ENCODE measurements at places on chromosomes 12 and 14.

- H3K27ac ChIP-seq: peak overlapping the region; percentile 99
- no peaks in the 10 kb centered on the region for H3K27me3 ChIP-seq
- peaks cover 5% of the 10 kb centered on the region for H3K4me1 ChIP-seq
Observed at GRCh38 chr14:60090864-60091519, 731 bp upstream of the PCNX4 start.

GRCh38 chr14:51828017-51828797 lies 32.2 kb upstream of the GNG2 start:
- H3K27me3 ChIP-seq: no peaks in the 10 kb centered on the region
- H3K27ac ChIP-seq: no peak overlapping the region
- H3K36me3 ChIP-seq: no peaks in the 10 kb centered on the region
- no peak overlapping the region for H3K4me3 ChIP-seq

GRCh38 chr12:83224012-83224411 lies 537.3 kb downstream of the TMTC2 start:
- H3K4me1 ChIP-seq: no peaks in the 10 kb centered on the region
- H3K27me3 ChIP-seq: no peaks in the 10 kb centered on the region
- no peak overlapping the region for H3K27ac ChIP-seq

GRCh38 chr14:65042296-65042695 lies 55.6 kb downstream of the FNTB start:
- no peak overlapping the region for H3K27ac ChIP-seq
- no peaks in the 10 kb centered on the region for H3K4me1 ChIP-seq
- no peak overlapping the region for H3K4me3 ChIP-seq
- H3K36me3 ChIP-seq: peaks cover 25% of the 10 kb centered on the region

- no peaks in the 10 kb centered on the region for H3K36me3 ChIP-seq
- H3K27ac ChIP-seq: no peak overlapping the region
- no peak for DNase-seq
Observed at GRCh38 chr12:31362115-31362758, 36.3 kb upstream of the SINHCAF start.

- H3K4me1 ChIP-seq: no peaks in the 10 kb centered on the region
- no peaks in the 10 kb centered on the region for H3K27me3 ChIP-seq
- no peak overlapping the region for H3K4me3 ChIP-seq
- H3K27ac ChIP-seq: no peak overlapping the region
Observed at GRCh38 chr12:106919910-106920544, 35.7 kb upstream of the TMEM263 start.

DNA sequence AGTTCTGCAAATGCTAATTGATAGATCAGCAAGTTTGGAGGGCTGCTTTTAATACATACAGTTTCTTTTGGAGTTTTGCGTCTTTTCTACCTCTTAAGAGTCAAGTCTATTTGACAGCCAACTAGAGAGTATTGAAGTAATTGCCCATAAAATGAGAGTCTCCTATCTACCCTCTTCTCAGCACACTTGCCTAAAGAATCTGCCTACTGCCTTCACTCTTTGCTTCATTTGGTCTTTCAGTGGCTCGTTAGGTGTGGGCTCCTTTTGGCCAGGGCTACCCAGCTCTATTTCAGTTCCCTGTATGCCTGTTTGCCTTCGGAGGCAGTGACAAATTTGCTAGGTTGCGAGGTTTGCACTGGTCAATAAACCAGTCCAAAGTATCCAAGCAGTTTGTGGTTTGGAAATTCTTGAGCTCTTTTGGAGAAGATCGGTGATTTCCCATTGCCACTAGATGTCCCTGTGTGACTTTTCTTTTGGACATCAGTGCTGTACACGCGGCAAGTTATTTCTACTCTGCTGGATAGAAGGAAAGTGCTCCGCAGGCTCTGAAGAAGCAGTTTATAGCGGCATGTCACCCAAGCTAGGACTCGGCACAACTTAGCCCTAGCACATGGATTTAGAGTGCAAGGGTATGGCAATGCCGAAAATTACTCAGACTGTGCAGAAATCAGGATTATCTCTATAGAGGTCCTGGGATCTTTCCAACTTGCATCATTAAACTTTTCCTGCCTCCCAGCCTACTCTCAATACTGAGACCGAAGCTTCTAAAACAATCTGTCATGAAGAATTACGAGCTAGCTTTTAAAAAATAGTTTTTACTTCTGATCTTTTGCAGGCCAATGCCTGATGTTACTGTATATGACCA lies 38.6 kb downstream of the MGST1 start:
- no peaks in the 10 kb centered on the region for H3K27me3 ChIP-seq
- no peak overlapping the region for H3K27ac ChIP-seq
- no peaks in the 10 kb centered on the region for H3K36me3 ChIP-seq
- H3K4me3 ChIP-seq: no peak overlapping the region

DNA sequence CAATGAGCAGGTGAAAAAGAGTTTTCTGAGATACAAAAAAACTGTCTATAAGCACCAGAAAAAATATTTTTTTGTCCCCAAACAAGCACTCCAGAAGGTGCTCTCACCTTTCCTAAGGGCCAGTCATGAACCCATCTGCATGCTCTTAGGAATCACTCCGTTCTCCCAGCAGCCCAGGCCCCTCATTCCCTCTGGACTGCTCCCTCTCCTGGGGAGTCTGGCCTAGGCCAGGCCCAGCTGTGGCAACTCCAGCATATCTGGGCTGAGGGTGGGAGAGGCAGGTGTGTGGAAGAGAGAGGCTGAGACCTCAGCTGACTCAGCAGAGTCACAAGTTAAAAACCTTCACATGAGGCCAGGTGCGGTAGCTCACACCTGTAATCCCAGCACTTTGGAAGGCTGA lies 54.6 kb downstream of the TRAFD1 start:
- H3K27ac ChIP-seq: no peak overlapping the region
- H3K4me3 ChIP-seq: no peak overlapping the region
- H3K36me3 ChIP-seq: peaks cover 76% of the 10 kb centered on the region
- peaks cover 37% of the 10 kb centered on the region for H3K4me1 ChIP-seq
- H3K27me3 ChIP-seq: no peaks in the 10 kb centered on the region

Data from spinal cord (tissue), 10 donors.